Stimulated activated CD4-positive, alpha-beta T cell treated with anti-CD3 and anti-CD28 coated beads, Interleukin-1b, Interleukin-23, amount 100 ng/mL, for 48 hours (primary cell): ENCODE measurements at places on chromosomes 7 and 10.
A peak's percentile ranks its signal among the peaks of the same experiment; 100 is the strongest.

DNA sequence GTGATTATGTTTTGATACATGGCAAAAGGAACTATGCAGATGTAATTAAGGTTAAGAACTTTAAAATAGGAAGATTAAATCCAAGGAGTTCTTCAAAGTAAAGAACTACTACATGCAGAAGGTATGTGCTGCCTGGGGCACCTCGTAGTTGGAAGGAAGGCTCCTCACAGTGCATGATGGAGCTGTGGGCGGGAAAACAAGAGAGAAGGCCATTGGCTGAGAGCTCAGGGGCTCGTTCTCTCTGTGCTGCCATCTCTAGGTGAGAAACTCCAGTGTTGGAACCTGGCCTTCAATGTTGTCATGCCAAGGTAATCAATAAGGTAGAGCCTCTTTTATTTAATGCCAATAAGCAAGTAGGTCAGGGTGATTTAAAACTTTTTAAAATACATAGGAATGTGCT is 391.4 kb upstream of the ETV1 start:
- no peak for DNase-seq

GRCh38 chr10:70456164-70456563 is 14.7 kb upstream of the NODAL start:
- DNase-seq = no peak

DNA sequence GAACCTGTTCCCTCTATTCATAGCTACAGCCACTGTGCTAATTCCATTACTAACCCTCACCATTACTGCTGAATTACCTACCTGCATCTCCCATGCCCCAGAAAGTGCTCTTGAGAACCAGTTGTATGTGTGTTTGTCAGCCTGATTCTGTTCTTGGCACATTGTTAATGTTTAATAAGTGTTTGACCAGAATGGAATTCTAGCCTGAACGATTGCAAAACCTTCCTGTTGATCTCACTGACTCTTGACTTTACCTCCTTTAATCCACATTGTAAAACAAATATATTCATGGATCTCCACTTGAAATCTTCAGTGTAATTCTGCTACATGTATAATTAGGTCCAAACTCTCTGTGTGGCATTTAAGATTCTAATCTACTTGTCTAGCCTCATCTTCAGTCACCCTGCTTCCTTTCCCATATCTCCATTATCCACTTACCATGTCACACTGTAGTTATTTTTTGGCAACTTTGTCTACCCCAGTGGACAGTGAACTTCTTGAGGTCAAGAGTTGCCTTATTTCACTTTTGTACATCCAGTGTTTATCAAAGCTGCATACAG is 4.9 kb downstream of the ZNF277 start:
- DNase-seq = no peak

DNA sequence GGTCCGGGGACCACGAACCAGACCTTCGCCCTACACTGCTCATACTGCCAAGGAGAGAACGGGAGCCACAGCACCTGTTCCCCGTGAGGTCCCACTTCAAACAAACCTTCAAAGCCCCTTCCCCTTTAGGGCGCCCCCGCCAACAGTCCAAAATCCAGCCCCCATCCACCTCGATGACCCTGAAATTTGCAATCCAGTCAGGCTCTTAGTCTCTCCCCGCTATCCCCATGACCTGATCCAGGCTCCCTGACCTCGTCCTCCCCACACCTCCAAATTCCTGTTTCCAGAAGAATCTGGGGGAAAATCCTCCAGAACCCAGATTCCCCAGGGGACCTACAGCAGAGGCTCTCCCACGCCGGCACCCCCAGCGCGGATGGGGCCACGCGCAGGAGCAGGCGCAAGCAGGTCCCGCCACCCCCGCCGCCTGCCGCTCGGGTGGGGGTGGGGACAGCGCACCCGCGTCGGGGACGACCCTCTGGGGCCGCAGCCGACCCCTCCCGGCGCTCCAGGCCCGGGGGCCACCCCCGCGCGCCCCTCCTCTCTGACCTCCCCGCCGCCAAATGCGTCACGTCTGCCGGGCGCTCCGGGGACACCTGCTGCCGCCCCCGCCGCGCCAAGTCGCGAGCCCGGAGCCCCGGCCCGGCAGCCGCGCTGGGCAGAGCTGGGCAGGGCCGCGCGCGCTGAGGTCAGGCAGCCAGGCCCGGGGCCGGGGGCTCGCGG is 753 bp downstream of the CAMK2B start:
- DNase-seq = no peak

DNA sequence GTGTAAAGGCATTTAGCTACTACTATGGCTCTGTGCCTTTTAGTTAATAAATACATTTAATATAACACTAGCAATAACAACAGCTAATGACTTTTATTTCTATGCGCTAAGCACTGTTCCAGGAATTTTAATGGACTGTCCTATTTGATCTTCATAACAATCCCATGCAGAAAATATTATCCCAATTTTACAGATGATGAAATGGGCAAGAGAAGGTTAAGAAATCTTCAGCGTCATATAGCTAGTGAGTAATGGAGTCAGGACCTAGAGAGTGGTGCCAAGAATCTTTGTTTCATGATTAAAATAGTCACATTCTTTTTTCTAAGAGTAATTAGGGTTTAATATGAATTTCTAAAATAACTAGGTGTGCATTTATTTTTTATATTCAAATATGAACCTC is 32.4 kb downstream of the ACTA2 start:
- no peak for DNase-seq

DNA sequence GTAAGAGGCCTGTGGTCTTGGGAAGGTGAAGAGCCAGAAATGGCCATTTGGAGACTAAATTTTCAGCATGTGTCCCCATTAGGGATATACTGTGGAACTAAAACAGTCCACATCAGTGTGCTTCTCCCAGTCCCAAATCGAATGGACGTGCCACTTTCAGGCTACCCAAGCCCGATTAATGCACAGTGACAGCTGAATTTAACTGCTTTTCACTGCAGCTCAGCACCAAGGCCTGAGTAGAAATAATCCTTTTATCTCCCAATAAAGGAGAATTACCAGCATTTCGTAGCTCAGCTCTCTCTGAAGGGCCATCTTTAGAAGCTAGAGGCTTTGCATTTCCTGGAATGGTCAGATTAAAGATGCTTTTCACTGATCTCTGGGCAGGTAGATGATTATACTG is 183.3 kb downstream of the NPSR1 start:
- DNase-seq = no peak

GRCh38 chr7:84042110-84042539 is 152.5 kb downstream of the SEMA3A start:
- DNase-seq = no peak

GRCh38 chr7:55133630-55134358 is 115.0 kb downstream of the EGFR start:
- DNase-seq = no peak

DNA sequence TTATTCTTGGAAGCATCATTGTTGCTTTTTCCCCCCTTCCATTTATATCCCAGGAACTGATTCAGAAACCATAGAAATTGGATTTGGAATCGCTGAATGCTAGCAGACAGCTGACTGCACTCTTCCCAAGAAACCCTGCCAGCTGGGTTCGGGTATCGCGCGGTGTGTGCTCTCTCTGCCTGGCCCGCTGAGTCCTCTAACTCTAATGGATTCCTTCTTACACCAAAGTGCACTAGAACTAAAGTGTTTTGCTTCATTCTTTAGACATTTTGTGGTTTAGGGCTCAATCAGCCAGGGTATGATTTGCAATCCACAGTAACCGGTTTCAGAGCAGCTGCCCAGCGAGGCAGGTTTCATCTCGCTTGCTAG is 92.2 kb downstream of the EGFR start:
- no peak for DNase-seq

DNA sequence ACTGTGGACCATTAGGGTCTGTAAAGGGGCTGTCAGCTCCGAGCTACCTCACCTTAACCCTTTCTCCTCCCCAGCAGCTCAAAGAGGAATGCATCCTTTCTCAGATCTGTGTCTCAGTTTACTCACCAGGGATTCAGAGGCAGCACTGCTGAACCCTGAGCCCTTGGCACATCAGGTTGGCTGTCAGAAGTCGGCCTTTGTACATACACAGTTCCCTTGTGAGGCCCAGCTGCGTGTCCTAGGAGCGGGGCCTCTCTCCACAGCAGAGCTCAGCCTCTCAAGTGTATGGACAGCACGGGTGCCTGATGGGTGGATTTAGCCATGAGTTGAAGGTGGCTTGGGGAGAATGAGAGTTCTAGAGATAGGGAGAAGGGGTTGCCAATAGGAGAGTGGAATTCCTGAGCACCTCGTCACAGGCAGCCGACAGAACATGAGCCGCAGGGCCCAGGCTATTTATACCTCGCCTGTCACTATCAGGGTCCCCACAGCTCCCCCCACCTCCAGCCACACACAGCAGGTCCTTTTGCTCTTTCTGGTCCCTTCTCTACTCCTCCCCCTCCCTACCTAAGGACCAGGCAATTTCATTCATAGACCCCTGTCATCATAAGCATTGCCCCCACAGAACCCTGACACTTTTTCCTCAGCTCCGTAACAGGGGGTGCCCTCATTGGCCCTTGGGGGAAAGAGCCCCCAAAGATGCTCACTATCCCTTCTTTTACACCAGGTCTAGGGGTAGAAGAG is 2.1 kb upstream of the FLNC start:
- DNase-seq = no peak

- DNase-seq = no peak
Measured at GRCh38 chr10:103476046-103476768, 2.8 kb downstream of the CALHM3 start.

- DNase-seq = no peak
Measured at GRCh38 chr7:148850564-148850963, 33.5 kb downstream of the EZH2 start.

DNA sequence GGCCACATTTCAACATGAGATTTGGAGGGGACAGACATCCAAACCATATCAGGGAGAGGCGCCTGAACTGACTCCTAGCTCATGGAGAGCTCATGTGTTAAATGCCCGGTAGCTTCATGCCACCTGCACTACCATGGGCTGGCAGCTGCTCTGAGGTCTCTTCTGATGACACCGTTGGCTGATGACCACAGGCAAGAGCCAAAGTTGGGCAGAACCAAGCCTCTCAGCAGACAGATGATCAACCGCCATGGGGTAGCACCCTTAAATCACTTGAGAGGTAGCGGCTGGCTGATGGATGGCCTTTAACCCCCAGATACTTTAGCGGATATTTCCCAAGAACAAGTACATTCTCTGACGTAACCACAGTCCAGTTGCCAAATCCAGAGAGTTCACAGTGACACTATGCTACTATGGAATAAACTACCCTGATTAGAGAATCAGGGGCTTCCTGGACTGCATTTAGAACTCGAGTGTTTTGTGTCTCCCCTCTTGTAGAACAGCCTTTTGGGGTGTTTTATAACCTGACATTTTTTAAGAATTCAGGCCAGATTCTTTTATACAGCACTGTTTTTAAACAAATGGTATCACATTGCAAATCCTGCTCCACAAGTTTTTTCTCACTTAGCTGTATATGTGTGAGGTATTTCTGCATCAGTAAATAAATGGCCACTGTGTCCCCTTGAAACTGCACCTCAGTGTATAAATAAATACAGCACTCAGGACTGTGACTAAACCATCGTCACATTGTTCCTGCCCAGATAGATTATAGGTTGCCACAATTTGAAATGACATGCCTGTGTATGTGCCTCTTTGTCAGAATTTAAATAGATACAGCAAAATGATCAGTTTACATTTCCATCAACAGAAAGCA is 30.8 kb upstream of the DRGX start:
- DNase-seq = no peak

- peak; percentile 15 for DNase-seq
Measured at GRCh38 chr10:48506147-48506917, 98.5 kb downstream of the ARHGAP22 start.
